ENCODE measurements at places on chromosomes 11 and 22.

GRCh38 chr11:133832991-133833897 lies 12.1 kb downstream of the SPATA19 start:
- no peak for DNase-seq

DNA sequence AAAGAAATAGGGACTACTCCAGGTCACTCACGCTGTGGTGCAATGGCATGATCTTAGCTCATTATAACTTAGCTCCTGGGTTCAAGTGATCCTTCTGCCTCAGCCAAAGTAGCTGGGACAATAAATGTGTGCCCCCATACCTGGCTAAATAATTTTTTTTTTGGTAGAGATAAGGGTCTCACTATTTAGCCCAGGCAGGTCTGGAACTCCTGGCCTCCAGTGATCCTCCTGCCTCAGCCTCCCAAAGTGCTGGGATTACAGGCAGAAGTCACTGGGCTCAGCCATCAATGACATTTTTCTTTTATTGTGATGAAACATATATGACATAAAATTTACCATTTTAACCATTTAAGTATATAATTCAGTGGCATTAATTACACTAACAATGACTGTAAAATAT lies 10.6 kb downstream of the SLC5A4 start:
- DNase-seq: no peak

GRCh38 chr11:21561581-21561980 lies 631.3 kb upstream of the ANO5 start:
- no peak for DNase-seq

DNA sequence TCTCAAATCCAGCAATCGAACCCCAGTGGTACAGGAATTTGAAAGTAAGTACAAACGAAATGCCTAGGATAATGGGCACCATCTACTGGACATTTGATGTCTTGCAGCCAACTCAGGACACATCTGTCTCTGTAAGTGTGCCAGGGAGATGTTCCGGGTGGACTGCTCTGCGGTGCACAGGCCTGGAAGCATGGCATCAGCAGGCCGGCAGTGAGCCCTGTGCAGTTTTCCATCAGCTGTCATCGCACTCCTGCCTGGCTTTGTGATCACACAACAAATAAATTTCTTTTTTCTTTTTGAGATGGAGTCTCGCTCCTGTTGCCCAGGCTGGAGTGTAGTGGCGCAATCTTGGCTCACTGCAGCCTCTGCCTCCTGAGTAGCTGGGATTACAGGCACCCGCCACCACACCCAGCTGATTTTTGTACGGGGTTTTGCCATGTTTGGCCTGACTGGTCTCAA lies 71.0 kb downstream of the JAM3 start:
- DNase-seq: peak; percentile 72

- DNase-seq: no peak
These were observed 105.3 kb upstream of the FGF3 start for GRCh38 chr11:69924308-69925161.

DNA sequence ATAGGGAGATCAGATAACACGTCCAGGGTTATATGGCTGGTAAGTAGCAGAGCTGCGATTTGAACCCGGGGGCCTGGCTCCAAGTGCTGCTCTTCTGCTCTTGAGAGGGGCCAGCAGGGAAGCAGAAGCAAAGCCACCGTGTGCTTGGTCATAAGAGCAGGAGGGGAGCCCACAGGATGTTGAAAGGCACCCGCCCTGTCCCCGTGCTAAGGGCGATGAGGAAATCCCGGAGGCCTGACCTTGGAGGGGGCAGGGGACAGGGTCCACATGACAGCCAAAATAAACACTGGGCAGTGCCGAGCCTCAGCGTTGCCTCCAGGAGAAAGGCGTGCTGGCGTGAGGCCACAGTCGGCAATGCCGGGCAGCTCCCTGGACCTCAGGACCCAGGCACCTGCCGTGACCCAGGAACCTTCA lies 28.8 kb downstream of the TOM1 start:
- DNase-seq: no peak

DNA sequence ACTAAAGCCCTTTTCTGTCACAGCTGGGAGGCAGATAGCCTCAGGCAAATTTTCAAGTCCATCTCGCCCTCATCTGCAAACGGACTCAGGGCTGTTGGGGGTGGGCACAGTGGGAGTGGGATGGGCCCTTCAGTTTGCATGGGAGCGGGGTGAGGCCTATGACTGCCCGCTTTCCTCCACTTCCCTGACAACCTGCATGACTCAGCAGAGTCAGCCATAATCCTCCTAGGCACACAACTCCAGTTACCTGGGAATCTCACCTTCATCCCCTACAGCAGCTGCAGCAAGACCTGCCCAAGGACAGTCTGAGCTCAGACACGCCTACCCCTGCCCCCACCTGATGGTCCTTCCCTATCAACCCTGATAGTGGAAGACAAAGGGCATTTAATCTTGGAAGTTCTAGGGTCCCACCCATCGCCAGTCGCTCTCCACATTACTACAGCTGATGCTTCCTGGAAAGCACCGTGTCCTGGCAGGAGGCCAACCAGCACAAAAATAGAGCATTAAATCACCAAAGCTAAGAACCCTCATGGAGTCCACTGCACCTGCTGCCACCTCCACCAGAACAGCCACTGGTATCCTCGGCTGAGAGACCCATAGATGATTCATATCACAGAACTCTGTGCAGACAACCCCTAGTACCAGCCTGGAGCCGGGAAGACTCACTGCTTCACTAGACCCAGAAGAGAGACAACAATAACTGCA lies 319.3 kb downstream of the DCDC1 start:
- DNase-seq: no peak

GRCh38 chr11:12119502-12119901 lies 9.1 kb downstream of the MICAL2 start:
- no peak for DNase-seq

DNA sequence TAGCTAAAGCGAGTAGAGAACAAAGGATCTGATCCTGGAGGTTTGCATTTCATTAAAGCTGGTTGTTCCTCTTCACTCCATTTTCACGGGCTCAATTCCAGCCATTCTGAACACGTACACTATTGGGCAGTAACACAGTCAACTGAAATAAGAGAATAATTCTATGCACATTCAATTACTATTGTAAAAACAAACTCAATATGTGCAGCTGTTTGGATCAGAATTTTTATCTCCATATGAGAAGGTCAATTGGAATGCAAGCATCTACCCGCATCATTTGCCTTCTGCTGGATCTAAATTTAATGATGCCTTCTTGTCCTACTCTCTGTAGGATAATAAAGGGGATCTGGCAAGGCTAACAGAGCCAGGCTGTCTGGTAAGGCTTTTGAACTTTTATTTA lies 562.8 kb upstream of the CCDC179 start:
- DNase-seq: no peak

- no peak for DNase-seq
These were observed 8.6 kb downstream of the KLHL35 start for GRCh38 chr11:75424396-75424795.

DNA sequence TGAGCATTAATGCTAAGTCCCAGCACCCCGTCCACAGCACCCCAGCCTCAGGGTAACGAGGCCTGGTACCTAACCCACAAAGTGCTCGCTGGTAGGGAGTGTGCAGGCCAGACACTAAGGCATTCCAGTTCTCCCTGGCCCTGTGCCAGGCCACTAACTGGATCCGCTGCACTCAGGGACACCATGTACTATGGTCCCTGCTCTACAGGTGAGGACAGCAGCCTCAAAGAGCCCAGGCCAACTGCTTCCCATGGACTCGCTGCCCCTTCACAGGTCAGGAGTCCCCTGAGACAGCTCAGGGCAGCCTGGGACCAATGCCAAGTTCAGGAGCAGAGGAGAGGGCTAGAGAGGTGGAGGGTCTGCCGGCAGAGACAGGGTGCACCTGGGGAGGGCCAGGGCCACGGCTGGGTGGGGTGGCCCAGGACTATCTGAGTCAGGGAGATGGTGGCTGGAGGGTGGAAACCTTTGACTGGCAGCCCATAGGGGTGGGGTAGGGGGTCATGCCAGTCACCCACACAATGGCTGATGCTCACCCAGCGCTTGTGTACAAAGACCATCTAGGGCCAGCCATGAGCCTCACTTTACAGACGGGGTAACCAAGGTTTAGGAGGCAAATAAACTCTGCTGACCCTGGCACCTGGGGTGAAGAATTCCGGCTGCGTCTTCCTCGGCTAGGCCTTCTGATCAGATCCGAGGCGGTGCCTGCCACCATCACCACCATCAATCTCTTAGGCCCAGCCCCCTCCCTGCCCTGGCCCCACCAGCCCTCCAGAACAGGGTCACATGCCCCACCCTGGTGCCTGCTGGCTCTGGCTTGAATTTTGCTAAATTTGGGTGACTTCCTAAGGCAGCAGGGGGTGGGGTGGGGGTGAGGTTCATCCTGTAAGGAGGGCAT lies 5.6 kb downstream of the OSBPL5 start:
- no peak for DNase-seq

DNA sequence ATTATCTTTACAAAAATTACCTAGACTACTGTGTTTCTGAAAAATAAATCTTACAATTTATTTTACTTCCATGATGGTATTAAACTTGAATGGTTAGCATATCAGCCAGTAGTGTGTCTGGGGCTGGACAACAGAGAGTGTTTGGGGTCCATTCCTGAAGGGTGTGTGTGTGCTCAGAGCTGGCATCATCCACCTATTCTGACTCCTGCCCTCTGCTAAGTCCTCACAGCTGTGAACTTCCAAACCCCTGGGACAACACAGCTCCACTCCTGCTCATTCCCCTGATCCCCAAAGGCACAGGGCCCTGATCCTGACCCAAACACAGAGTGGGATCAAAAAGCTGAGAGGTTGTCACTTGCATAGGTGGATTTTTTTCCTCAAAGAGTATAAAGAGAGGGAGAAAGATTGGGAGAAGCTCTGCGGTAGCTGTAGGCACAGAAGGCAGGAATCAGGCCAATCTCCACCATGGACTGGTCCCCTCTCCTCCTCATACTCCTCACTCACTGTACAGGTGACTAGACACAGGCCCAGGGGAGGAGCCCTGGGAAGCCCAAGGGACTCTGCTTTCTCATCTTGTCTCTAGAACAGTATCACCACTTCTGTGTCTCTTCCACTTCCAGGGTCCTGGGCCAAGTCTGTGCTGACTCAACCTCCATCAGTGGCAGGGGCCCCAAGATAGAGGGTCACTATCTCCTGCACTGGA lies 55.7 kb upstream of the TOP3B start:
- DNase-seq: no peak

GRCh38 chr11:104918113-104918824 lies 20.0 kb upstream of the CASP12 start:
- no peak for DNase-seq

DNA sequence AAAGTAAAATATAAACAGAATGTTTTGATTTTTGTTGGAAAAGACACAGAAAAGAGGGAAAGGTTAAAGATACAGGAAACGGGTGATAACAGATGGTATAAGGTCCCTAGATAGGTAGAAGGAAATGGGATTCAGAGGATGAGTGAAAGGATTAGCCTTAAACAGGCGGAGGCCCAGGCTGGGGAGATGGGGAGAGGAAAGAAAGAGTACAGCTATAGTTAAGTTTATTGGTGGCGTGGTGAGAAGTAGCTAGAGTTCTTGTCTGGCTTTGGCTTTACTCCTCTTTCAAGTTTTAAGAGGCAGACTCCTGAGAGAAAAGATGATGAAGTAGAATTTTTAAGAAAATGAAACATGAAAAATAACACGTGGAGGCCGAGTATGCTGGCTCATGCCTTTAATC lies 13.7 kb downstream of the ZBTB44 start:
- DNase-seq: no peak

DNA sequence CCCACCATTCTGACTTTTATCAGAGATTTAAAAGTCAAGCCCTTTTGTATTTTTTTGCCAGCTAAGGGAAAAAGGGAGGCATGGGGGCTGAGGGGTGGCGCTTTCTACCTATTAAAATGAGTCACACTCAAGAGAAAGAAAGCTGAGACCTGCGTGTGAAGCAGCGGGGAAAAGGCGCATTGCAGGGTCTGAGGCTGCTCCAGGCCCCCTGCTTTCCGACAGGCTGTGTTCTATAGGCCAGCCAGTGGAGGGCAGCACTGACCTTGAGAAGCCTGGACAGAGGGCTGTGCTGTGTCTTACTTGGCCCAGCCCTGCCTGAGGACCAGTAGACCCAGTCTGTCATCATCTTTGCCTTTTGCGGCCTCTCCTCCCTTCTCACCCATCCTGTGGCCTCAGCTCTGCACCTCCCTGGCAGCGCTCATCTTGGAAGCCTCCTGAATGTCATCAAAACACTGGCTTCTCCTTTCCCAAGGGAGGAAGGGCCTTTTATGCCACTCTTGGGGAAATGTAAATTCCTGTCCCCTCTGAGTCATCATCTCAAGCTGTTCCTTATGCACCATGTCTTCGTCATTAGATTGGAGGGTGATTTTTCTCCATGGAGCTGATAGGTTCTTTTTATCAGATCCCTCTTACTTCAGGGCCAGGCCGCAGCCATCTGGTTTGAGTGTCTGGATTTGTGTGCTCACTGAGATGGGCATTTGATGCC lies 12.6 kb upstream of the MAPK8IP1 start:
- no peak for DNase-seq
